Frontal cortex (tissue), 4 donors: ENCODE measurements at places on chromosomes 11 and 22. TPM values are rescaled to one million over a fixed set of nuclear protein-coding genes. Genes with fewer than 3 reads are reported as not detected.

Gene MOGAT2
- total RNA-seq, result not detected

Gene NAALAD2
- total RNA-seq, result 6.9 TPM

Gene CD6
- 0.82 TPM for total RNA-seq

Gene FAR1
- 73.0 TPM for total RNA-seq

Gene PATE2
- 0.82 TPM for total RNA-seq

DNA sequence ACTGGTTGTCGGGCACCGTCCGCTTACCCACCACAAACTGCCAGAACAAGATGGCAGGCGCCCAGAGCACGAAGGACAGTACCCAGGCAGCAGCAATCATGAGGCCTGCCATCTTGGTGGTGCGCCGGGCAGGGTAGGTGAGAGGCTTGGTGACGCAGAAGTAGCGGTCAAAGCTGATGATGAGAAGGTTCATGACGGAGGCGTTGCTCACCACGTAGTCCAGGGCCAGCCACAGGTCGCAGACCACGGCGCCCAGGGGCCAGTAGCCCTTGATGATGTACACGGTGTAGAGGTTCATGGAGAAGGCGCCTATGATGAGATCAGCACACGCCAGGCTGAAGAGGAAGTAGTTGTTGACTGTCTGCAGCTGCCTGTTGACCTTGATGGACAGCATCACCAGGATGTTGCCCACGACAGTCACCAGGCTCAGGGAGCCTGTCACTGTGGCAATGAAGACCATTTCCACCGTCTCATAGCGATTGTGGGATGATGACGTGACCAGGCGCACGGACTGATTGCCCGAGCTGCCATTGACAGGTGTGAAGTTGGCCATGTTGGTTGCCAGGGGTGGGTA, 4.6 kb downstream of the MDK start:
- no peak for DNase-seq

- DNase-seq, result peak; percentile 24
Observed at GRCh38 chr11:95764267-95764898, 25.2 kb downstream of the FAM76B start.

GRCh38 chr22:27412866-27413445, 388.6 kb downstream of the MN1 start:
- DNase-seq, result no peak

- DNase-seq, result no peak
Observed at GRCh38 chr11:68381716-68382115, 69.3 kb downstream of the LRP5 start.

GRCh38 chr11:33893711-33894397, 2.0 kb upstream of the LMO2 start:
- DNase-seq, result no peak

GRCh38 chr11:76670485-76671236, at the start of gene LRRC32:
LRRC32 (minus strand) TSS chr11:76670747; CDS start chr11:76665954, 4,793 bp downstream.
- peak; percentile 39 for DNase-seq

DNA sequence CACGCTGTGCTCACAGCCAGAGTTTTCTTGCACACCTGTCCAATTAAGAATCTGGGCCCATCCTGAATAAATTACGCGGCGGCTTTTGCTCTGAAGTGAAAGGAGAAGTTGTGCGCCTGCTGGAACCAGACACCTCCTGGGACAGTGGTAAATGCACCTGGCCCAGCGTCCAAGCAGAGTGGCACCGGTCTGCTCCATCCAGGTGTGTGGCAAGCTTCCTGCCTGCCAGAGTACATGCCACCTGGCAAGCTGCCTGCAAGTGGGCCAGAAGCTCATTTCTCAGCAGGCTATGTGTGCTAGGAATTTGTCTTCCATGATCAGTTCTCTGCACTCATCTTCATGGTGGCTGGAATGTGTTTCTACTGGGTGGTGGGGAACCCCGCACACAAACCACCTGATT, 660.6 kb downstream of the ETS1 start:
- DNase-seq, result no peak

DNA sequence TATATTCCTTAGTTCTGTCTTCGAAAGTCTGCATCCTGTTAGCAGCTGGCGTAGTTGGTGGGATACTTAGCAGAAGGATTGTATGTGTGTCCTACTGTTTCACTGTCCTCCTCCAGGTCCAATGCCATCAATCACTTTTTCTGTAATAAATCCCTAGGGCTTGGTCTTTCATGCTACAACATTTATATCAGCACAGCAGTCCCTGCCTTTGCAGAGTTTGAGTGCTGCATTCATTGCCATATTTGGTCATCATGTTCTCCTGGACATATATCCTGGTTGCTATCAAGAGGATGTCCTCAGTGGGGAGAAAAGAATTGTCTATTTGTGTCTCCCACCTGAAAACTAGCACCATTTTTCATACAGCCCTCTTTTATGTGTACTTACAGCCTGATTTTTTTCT, 67.0 kb downstream of the OR5AK2 start:
- DNase-seq, result no peak

DNA sequence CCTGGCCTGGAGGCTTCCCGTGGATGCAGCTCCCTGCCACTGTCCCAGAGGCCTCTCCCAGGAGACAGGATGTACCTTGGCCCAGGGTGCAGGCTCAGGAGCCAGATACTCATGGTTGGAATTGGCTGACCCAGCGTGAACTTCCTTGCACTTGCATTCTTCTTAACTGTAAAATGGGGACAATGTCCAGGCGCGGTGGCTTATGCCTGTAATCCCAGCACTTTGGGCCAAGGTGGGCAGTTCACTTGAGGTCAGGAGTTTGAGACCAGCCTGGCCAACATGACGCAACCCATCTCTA, 20.1 kb upstream of the ST3GAL4 start:
- DNase-seq, result no peak
